Epithelial cell of proximal tubule (primary cell): ENCODE measurements at places on chromosomes 5 and 9.

GRCh38 chr9:134367791-134368490, 41.7 kb downstream of the RXRA start:
- DNase-seq = no peak

- no peak for DNase-seq
These were observed at the start of gene C9orf72 for GRCh38 chr9:27572918-27573633. Gene C9orf72 (minus strand): TSS chr9:27573481. CDS start chr9:27567120, 6,361 bp downstream.

- DNase-seq = peak; percentile 74
These were observed 228.6 kb downstream of the NR3C1 start for GRCh38 chr5:143174714-143175398.

- no peak for DNase-seq
These were observed 16.9 kb downstream of the HMGXB3 start for GRCh38 chr5:150017226-150018005.

DNA sequence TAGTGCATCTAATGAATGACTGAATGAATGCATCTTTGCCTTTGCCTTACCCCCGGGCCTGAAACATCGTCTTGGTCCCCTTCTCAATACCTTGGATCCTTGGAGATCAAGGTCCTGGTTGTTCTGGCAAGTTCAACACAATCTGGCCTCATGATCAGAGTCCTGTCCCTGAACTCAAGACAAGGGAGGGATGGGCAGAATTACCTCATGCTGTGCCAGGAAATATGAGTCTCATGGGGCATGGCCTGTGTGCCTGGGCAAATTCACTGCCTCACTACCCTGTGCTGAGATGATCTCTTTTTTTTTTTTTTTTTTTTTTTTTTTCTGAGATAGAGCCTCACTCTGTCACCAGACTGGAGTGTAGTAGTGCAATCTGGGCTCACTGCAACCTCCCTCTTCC, 630 bp upstream of the BTNL3 start:
- DNase-seq = no peak

DNA sequence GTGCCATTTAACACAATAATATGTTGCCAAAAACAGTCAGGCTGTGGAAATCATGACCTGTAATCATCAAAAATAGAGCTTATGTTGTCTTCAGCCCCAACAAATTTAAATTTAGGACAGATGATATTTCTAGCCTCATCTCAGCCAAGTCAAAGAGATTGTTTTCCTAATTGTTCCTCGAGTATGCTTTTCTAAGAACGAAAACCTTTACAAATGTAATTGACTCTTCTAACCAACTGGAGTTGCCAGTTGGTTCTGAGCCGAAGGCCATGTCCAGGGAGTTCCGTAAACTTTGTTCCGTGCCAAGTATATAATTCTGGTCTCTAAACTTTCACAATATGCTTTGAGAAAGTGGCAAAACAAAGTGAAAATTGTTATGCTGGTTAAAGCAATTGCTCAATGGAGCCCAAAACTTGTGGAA, 160.8 kb downstream of the CEMIP2 start:
- DNase-seq = no peak

DNA sequence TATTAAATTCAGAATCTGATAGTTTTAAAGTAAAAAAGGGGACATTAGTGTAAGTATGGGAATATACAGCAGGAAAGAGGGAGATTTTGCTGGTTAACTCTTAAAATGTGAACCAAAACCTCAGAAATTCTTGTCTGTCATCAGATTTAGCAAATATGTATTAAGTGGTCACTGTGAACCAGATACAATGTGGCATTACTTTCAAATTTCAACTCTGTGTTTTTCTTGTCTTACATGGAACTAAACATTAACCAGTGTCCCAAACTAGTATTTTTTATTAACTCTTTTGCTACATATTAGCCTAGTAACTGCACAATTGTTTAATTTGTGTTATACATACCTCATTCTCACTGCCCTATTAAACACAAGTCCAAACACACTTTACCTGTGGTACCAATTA, 259.9 kb upstream of the RASA1 start:
- DNase-seq = no peak

- no peak for DNase-seq
These were observed 80.8 kb downstream of the ARRDC3 start for GRCh38 chr5:91302305-91302704.

DNA sequence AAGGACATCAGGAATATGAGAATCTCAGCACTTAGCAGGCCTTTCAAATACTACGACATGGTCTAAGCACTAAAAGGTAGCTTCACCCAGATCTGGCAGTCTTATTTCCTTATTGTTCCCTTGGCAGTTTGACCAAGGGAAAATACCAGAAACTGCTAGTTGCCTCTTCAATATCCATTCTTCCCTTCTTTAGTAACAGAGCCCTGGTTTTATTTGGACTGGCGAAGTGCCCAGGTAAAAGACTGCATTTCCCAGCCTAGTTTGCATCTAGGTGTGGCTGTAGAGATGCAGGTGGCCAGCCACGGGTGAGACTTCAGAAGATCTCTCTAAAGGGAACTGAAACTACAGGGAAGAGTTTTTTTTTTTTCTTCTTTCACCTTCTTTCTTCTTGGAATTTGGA, 21.6 kb downstream of the DMRT2 start:
- DNase-seq = no peak

GRCh38 chr9:131337131-131337848, 47.8 kb downstream of the PLPP7 start:
- no peak for DNase-seq

GRCh38 chr5:127555826-127556225, 38.4 kb downstream of the PRRC1 start:
- DNase-seq = no peak

DNA sequence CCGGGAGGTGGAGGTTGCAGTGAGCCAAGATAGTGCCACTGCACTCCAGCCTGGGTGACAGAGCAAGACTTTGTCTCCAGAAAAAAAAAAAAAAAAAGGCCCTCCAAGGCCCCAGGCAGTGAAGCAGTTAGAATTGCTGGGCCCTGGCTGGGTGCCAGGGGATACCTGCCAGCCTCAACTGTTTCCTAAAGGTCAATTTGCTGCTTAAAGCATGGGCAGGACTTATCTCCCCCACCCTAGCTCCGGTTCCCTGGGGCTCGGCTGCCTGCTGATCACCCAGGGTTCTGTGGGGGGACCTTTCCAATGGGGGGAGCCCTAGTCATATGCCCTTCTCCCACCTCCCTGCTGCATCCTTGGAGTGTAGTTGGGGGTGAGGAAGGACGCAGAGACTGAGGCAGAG, 25.7 kb downstream of the NCS1 start:
- DNase-seq = no peak

DNA sequence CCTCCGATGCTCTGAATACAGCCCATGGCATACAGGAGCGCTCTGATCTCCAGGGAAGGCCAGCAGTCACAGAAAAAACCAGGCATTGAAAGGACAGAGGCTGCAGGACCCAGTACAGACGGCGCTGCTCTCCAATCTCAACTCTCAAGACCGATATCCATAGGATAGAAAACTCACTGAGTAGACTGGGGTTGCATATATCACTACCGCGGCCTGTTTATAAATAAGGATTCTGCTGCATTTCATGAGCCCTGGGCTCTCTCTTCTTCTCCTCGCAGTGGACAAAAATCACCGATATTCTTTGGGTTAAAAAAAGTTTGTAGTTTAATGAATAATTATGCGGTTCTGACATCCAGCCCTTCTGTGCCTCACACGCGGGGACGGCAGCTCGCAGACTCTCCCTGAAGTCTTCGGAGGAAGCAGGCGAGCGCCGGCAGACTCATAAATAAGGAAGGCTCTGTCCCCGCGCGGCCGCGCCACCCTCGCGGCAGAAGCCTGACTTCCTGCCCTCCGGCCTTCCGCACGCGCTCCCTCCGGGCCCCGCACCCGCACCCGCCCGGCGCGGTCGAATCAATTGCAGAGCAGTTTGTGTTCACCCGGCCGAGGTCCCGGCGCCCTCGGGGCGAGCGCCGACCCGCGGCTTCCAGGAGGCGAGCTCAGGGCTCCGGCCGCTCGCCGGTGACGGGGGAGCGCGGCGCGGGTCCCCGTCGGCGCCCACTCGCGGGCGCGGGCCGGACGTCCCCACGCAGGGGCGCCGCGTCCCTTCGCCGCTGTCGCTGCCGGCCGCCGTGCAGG, at the start of gene FAM78A:
TSS of gene FAM78A (minus strand) at position 417 of the 795 bp plus-strand sequence. CDS start at position 86, 331 bp downstream.
- no peak for DNase-seq

DNA sequence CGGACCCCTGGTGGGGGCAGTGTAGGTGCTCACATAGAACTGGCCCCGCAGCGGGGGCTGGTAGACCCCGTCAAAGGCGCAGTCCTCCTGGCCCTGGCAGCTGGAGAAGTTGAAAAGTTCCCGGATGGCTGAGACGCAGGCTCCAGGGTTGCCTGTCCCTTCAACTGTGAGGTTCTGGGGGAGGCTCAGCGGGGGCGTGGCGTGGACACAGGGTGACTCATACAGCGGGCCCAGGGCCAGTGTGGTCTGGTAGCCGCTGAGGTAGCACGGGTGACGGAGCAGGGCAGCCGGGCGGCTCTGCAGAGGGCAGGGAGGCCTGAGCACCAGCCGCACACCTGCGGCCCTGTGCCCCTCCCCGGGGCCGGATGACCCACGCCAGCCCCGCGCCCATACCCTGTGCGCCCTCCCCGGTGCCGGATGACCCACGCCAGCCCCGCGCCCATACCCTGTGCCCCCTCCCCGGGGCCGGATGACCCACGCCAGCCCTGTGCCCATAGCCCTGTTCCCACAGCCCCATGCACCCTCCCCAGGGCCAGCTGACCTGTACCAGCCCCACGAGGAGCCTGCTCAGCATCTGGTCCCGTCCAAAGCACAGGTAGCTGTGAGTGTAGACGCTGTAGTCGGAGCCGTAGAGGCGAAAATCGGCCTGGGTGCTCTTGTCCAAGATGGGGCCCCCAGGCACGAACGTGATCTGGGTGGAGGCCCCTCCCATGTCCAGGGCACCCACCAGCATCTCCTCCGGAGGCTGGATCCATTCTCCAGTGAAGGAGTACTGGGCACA, 5.0 kb downstream of the ENTPD8 start:
- peak; percentile 31 for DNase-seq

DNA sequence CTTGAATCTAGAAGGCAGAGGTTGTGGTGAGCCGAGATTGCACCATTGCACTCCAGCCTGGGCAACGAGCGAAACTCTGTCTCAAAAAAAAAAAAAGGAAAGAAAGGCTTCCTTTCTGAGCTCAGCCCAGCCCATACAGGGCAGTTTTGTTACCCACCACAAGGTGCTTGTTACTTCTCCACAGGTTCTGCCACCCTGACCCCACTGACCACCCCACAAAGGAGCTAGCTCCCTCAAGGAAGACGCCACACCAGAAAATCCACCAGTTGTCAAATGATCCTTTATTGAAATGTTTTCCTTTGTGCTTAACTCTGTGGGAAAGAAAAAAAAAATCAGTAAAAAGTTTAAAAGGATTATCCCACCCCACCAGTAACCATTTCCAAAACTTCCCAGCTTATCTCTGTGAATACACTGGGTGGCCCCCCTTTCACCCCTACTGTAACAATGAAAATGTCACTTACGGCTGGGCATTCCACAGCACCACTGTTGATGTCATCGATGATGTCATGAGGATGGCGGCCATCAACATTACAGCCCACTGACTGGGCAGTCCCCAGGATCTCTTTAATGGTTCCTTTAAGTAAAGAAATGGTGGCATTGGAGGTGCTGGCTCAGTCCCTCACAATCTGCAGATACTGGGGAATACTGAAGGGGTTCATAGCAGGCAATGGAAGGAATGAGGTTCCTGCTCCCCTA, 3.6 kb downstream of the RPL12 start:
- DNase-seq = no peak

DNA sequence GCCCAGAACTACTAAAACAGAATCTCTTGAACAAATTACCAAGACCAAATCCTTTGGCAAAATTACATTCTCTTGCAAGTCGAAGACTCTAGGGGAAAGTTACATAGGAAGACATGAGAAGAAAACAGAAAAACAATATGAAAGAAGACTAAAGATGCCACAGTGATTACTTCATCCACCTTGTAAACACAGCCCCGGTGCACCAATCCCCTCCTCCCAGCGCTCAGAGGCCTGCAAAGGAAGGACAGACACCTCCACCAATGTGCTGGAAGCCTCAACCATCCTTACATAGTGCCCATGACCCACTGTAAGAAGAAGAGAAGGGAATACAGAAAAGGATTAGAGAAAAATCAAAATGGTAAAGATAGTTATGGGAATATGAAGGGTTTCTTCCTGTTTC, 218.5 kb downstream of the SPOCK1 start:
- no peak for DNase-seq

- DNase-seq = no peak
These were observed 19.8 kb downstream of the PCDHAC2 start for GRCh38 chr5:140986117-140986521.

- no peak for DNase-seq
These were observed 975 bp downstream of the OCLN start for GRCh38 chr5:69493396-69494133.

DNA sequence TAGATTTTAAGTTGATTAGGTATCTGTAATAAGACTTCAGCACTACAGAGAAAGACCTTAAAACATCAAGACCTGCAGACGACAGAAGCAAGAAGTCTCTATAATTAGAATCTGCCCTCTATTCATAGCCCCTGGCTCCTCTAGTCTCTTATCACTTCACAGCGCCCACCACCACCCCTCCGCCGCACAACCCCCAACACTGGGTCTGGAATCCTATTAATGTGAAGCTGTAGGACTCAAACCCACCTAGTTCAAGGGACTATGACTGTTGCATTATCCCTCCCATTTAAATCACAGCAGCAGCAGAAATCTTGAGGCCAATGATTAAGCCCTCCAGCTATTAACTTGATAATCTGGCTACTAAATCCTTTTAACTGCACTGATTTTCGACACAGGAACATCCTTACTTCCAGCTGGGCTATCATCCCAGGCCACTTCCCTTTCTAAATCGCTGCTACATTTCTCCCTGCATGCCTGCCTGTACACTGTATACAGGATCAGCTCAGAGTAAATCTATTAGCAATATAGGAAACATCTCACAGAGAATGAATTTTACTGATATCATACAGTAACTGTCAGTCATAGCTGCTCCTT, 159.5 kb upstream of the GRAMD2B start:
- DNase-seq = no peak

DNA sequence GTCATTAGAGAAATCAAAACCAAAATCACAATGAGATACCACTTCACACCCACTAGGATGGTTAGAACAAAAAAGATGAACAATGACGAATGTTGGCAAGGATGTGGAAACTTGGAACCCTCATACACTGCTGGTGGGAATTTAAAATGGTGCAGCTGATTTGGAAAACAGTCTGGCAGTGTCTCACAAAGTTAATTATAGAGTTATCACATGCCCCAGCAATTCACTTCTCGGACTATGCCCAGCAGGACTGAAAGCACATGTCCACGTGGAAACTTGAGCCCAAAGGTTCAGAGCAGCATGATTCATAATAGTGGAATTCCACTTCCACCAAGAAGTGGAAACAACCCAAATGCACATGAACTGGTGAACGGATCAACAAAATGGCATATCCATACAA, 85.0 kb upstream of the HRH2 start:
- peak; percentile 50 for DNase-seq

DNA sequence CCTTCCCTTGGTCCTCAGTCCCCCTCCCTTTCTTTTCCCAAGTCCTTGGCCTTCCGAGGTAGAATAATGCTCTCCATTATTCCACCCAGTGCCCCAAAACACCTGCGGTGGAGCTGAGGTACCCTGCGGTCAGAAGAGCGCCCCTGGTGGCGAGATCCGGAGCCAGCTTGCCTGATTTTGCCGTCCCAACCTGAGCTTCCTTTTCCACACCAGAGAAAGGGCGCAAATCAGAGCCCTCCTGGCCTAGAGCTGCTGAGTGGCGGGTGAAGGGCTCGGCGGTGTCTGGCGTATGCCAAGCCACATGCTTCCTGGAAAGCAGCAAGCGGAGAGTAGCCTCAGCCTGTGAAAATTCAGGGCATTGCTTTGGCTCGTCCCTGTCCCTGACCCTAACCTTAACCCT, 21.1 kb upstream of the CARTPT start:
- no peak for DNase-seq
